ENCODE measurements at places on chromosomes 12 and 14.

DNA sequence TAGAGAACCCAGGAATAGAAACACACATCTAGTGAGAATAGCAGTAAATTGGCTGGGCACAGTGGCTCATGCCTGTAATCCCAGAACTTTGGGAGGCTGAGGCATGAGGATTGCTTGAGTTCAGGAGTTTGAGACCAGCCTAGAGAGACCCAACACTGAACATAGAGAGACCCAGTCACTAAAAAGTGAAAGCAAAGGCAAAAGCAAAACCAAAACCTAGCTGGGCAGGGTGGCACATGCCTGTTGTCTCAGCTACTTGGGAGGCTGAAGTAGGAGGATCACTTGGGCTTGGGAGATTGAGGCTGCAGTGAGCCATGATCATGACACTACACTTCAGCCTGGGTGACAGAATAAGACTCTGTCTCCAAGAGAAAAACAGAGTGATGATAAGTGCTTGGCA is 37.5 kb upstream of the MIS18BP1 start:
- H3K27me3 ChIP-seq: no peaks in the 10 kb centered on the region
- no peak overlapping the region for H3K4me3 ChIP-seq
- no peak overlapping the region for H3K27ac ChIP-seq
- no peak for DNase-seq
- no peaks in the 10 kb centered on the region for H3K36me3 ChIP-seq

DNA sequence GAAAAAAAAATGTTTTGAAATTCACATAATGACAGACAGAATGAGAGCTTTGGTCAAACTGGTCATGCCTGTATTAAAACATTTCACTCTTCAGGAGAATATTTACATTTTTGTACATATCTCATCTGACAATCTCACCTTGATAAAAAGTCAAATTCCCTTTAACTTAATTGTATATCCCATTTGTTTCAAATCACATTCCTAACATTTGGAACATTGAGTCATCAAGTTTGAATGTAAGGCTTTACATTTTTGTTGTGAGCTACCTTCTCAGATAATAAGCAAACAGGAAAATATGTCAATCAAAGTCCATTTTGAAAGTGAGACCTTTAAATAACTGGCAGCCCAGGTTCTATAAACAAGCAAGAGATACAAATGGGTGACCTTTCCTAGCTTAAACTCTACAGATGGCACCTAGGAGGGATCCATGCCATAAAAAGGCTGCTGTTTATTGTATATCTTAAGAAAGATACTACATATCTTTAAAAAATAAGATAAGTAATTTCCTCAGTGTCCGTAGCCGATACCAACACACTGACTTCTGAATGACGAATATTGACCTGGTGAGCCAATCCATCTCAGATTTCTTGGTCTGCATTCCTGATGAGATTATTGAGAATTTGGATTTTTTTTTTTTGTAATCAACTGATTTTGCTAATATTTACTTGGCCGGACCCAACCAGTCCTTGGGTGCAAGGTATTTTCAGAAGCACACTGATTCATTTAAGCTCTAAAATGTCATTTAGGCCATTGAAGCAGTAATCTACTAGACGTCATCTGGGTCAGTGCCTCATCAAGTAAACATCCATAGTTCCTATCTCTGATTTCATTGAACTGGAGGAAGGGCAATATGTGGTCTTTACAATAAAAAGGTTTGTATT is 259.6 kb downstream of the BTG1 start:
- no peak overlapping the region for H3K4me3 ChIP-seq
- H3K4me1 ChIP-seq: no peaks in the 10 kb centered on the region
- DNase-seq: no peak
- no peaks in the 10 kb centered on the region for H3K27me3 ChIP-seq
- no peaks in the 10 kb centered on the region for H3K36me3 ChIP-seq

- no peak overlapping the region for H3K4me3 ChIP-seq
- no peaks in the 10 kb centered on the region for H3K36me3 ChIP-seq
- H3K4me1 ChIP-seq: peaks cover 14% of the 10 kb centered on the region
- no peaks in the 10 kb centered on the region for H3K27me3 ChIP-seq
- H3K27ac ChIP-seq: no peak overlapping the region
Observed at GRCh38 chr14:101708853-101709532, 52.5 kb upstream of the PPP2R5C start.

DNA sequence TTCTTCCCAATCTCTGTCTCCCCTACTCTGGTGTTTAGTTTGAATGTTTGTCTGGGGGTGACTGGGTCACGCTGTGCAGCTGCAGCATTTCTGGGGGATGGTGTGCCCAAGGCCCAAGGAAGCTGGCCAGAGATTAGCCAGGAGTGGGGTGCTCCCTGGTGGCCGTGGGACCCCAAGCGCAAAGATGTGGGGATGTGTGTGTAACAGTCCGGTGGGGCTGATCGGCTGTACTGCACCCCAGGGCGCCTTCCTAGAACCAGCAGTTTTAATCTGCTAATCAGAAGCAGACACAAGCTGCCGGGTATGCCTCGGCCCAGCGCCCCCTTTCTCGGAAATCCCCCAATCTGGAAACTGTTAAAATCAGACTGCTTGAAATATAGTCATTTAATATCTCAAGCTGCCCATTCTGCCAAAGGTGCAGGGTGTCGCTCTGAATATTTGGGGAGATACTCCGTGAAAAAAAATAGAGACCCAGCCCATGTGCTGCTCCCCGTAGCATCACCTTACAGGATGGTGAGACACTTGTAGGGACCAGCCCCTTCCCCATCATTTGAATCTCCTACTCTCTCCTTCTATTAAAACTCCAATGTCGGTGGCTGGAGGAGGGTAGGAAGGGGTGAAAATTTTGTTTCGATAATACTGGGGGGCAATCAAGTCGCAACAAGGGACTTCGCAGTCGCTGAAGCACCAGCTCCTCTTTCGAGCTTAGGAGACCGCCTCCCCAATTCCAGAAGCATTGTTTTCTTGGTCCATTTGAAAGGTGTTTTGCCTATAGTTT is 4.3 kb downstream of the HOXC9 start:
- DNase-seq: no peak
- H3K4me1 ChIP-seq: peaks cover 7% of the 10 kb centered on the region
- peaks cover 96% of the 10 kb centered on the region for H3K27me3 ChIP-seq
- H3K4me3 ChIP-seq: no peak overlapping the region
